ENCODE measurements at places on chromosomes 7 and 10. TPM values are rescaled to one million over a fixed set of nuclear protein-coding genes. Genes with fewer than 3 reads are reported as not detected.

DNA sequence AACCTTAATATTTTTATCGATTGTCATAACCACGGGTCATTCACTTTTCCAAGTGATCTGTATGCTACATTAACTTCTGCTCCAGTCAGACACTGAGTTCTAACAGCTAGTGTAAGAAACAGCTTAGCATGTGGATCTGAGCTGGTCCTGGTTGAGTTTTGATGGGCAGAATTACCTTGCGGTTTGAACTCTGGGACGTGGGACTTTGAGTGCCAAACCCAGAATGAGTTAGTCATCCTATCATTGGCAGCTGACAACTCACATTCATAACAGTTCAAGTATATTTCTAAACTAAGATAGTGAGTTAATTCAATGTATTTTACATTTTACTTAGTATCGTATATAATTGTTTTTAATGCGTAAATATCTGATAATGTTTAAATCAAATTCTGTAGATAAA is 43.2 kb downstream of the C7orf33 start:
- no peak for DNase-seq
- no peak overlapping the region for H3K4me3 ChIP-seq
- H3K27ac ChIP-seq, result no peak overlapping the region
- no peaks in the 10 kb centered on the region for H3K36me3 ChIP-seq
- no peaks in the 10 kb centered on the region for H3K27me3 ChIP-seq
- H3K4me1 ChIP-seq, result no peaks in the 10 kb centered on the region

- no peaks in the 10 kb centered on the region for H3K36me3 ChIP-seq
- peak; percentile 79 for DNase-seq
- no peaks in the 10 kb centered on the region for H3K4me1 ChIP-seq
- H3K4me3 ChIP-seq, result no peak overlapping the region
These were observed 234.9 kb downstream of the EBF3 start for GRCh38 chr10:129728905-129729795.

DNA sequence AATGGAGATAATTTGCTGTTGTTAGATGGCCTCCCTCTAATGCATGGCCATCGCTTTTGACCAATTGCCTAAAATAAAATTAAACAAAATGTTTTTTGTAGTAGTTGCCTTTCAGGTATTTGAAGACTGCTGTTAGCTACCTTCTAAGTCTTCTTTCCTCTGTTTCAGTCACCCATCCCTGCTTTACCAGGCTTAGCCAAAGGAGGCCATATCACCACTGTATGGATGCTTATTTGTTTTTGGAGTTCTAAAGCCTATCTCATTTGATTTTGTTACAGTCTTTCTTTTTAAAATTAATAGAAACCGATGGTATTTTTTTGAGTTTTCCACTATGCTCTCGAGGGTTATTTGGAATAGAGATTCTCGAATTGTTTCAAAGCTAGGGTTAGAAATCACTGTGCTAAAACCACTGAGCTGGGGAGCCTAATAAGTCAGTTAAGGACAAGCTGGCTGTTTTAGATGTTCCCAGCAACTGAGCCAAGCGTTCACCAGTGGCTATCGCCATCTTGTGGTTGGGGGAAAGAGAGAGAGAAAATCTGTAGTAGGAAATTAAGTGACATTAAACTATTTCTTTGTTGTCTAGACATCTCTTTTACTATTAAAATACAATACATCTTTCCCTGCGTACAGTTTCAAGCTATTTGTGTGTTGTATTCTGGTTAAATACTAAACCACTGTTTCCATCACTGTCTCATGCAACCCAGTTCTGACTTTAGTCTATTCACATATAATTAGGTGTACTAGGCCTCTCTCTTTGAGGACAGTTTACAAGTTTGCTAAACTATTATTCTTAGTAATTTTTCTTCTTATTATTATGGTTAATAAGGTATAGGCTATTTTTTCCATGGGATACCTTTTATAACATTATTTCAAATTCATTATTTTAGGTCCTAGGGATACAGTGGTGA is 52.2 kb downstream of the GPR158 start:
- DNase-seq, result no peak
- no peaks in the 10 kb centered on the region for H3K36me3 ChIP-seq
- no peaks in the 10 kb centered on the region for H3K27me3 ChIP-seq
- no peak overlapping the region for H3K27ac ChIP-seq

GRCh38 chr10:30188101-30188500 is 128.7 kb upstream of the JCAD start:
- no peaks in the 10 kb centered on the region for H3K36me3 ChIP-seq
- H3K27me3 ChIP-seq, result no peaks in the 10 kb centered on the region
- peaks cover 10% of the 10 kb centered on the region for H3K4me1 ChIP-seq
- H3K4me3 ChIP-seq, result no peak overlapping the region
- H3K27ac ChIP-seq, result peak overlapping the region; percentile 16
- no peak for DNase-seq

- no peak overlapping the region for H3K4me3 ChIP-seq
- H3K4me1 ChIP-seq, result no peaks in the 10 kb centered on the region
- H3K36me3 ChIP-seq, result no peaks in the 10 kb centered on the region
- DNase-seq, result no peak
- H3K27ac ChIP-seq, result no peak overlapping the region
These were observed 21.2 kb downstream of the EVX1 start for GRCh38 chr7:27263781-27264180.

The LRGUK gene
- total RNA-seq, result 2.9 TPM

DNA sequence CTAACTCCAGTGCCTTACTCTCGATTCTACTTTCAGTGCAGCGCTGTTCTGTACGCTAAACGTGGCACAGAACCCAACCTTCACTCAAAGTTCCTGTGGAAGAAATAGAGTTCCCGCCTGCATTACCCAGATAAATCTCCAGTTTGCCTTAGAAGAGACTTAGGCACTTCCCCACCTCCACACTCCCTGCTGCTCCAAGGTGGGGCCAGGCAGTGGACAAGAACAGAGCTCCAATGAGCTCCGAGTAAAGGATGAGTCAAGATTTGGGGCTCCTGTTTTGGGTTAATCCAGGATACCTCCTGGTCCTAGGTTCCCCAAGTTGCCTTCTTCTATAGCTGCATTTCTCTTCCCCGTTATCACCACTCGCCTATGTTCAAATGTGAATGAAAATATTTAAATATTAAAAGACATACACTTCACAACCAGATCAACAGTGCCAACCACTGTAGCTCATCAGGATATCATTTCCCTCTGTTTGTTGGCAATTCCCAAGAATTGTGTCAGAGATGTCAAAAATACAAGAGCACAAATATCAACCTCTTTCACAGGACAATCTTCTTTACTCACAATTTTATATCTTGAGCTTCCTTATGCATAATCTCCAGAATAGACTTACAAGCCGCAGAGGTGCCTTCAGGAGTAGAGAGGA is 48.0 kb downstream of the MALSU1 start:
- H3K36me3 ChIP-seq, result no peaks in the 10 kb centered on the region
- no peak overlapping the region for H3K4me3 ChIP-seq
- H3K27me3 ChIP-seq, result no peaks in the 10 kb centered on the region

Data from vagina (tissue), 2 donors.